ENCODE measurements at places on chromosomes 6 and 20. TPM values are rescaled to one million over a fixed set of nuclear protein-coding genes. Genes with fewer than 3 reads are reported as not detected.

DNA sequence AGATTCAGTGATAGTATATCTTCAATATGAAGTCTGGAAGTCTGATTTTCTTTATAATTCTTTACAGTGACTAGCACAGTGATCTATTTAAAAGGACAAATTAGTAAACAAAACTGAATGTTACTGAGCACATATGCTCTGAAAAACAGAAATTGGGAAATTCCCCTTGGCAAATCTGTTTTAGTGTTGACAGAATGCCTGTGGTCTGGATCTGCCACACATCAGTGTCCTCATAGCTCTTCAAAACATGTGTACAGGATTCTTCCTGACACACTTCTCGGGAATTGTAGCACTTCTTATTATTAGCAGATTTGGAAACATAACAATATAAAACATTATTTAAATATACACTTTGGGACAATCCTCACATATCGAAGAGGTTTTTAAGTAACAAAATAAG lies 354.3 kb downstream of the COL12A1 start:
- no peak for DNase-seq

DNA sequence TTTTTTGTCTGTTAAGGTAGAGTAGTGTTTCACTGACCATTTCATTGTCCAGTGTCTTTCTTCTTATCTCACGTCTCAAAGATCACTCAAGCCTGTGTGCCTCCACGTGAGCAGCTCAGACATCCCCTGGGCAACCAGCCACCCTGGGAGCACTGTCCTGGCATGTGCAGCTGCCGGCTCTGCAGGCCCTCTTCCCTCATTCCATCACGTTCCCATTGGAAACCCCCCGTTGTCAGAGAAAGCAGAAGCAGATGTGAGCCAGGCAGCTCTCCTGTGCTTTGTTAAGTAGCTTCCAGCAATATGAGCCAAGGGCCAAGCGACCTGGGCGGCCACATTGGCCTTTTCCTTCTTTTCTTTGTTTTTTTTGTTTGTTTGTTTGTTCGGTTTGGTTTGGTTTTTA lies 233.2 kb upstream of the SYNDIG1 start:
- no peak for DNase-seq

The SFTA2 gene
- total RNA-seq: 1.0 TPM

The MAS1 gene
- not detected for total RNA-seq

The BPIFB1 gene
- total RNA-seq: not detected

The KIF13A gene
- total RNA-seq: 23.3 TPM

DNA sequence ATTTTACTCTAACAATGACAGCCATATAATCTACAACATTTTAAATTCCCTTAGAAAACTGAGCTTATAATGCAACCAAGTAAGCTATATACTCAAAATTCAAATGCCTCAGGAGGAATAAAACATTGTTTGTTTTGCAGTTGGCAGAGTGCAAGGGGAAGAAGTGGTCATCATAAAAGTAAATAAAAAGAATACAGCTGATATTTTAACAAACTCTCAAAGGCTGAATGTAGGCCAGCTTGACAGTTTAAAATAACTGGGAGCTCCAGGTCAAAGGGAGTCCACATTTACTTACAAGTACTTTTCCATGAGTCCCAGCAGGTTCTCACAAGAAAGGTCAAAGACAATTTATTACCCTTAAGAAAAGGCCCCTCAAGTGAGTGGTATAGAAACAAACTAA lies 589.8 kb downstream of the BCKDHB start:
- no peak for DNase-seq

DNA sequence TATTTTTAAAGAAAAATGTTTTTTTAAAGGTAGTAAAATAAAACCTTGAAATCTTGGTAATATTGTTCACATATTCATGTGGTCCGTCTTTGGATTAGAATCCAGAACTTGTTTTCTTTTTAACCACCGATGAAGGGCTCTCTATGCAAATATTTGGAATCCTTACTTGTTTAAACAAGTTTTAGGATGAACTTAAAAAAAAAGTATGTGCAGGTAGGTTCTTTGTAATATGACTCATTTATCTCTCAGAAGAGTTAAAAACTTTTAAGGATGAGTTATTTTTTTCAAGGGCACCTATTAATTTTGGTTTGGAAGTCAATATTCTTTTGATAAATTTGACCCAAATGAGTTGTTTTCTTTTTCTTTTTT lies 8.9 kb downstream of the DSP start:
- no peak for DNase-seq

DNA sequence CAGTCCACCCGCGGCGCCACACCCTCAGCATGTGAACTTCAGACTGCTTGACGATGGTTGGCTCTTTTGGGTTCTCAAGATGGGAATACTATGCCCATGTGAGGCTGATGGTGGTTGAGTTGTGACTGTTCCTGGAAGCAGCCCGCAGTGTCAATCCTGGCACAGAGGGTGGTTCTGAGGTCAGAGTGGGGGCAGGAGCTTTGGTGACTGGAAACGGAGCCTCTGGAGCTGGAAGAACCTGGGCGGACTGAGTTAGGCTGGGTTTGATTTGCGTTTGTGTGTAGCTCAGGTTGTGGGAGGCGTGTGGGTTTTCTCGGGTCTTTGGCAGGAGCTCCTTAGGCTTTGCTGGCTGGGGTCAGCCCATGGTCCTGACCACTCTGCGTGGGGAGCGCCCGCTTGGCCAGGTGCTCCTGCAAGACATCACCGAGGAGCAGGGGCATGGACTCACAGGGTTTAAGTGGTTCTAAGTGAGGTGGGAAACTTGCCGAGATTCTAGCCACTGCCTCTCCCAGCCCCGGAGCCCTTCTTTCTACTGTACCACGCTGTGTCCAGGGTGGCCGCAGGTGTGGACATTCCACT lies 37.3 kb upstream of the SLC22A1 start:
- DNase-seq: no peak

DNA sequence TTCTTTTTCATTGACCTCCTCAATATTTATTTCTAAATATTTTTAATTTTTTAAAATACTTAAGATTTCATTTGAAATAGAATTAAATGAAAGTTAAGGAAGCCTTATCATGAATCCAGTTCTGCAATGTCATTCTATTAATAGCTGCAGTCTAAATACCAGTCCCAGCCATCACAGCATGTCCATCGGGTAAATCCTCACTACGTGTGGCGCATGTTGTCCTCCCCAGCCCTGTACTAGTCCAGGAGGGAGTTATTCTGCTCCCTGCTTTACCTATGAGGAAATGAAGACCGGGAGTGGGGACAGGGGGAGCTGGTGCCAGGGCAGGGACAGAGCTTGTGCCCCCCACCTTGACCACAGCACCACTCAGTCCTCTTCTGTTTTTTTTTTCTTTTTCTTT lies 125.1 kb upstream of the QKI start:
- no peak for DNase-seq

DNA sequence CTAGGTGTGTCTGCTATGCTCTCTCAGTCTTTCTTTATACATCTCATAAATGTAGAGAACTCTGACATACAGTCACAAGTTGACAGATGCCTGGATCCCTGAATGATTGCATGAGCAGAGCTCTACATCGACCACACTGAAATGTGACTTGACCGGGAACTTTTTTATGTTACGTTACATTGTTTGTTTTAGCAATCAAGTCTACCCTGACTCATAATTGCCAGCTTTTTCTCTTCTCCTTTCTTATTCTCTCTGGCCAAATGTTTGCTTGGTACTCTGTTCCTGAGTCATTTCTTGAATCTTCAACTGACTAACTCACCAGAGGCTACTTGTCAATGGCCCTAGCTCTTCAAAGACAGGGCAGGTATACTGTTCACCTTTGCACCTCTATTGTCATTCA lies 213.6 kb upstream of the DTNBP1 start:
- peak; percentile 39 for DNase-seq

- DNase-seq: no peak
Observed at GRCh38 chr6:110338820-110339470, 19.2 kb downstream of the METTL24 start.

GRCh38 chr6:133630651-133631050 lies 258.3 kb upstream of the TCF21 start:
- DNase-seq: no peak

The CITED2 gene
- total RNA-seq: 97.9 TPM

DNA sequence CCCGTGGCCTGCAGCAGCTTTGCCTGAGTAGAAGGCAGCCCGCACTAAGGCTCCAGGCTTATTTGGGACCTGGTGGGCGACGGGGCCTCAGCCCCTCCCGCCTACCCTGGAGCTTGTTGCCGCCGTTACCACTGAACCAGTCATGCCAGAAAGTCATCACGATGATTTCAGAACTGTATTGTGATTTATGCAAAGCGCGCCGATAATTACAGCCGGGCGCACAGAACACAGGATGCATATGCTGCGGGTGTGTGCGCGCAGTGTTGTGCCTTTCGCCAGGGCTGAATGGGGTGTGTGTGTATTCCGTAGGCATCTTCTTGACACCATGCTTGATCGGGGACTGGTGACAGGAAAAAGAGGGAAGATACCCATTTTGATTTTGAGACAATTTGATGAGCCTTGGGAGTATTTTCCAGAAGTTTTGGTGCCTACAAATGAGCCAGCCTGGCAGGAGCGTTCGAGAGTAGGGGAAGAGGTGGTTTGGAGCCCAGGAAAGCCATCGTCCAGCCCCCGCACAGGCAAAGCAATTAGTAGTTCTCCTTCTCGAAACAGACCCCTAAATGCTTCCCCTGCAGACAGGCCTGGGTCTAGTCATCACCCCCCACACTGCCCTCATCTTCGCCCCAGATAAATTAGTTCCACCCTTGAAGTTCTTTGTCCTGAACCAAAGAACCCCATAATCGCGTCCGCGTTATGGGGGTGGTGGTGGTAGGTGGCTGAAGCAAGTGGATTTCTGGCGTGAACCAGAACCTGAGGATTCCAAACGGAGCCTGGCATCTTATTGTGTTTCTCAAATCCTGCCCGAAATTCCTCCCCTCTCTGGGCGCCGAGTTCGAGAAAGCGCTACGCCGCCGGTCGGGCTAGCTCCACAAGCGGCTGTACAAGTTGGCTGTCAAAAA lies 1.9 kb upstream of the NR2E1 start:
- no peak for DNase-seq
